ENCODE measurements at places on chromosomes 16 and 17. TPM values are rescaled to one million over a fixed set of nuclear protein-coding genes. Genes with fewer than 3 reads are reported as not detected.

TNFRSF13B gene
- not detected for total RNA-seq

TAC4 gene
- not detected for total RNA-seq

AANAT gene
- not detected for total RNA-seq

PIGL gene
- total RNA-seq: 22.3 TPM

CDH15 gene
- total RNA-seq: not detected

MRM1 gene
- 4.4 TPM for total RNA-seq

Measured in subcutaneous preadipocyte (primary cell).